ENCODE measurements at places on chromosomes 12 and 14.

- no peak for DNase-seq
These were observed 14.4 kb downstream of the PLEKHG7 start for GRCh38 chr12:92717202-92717601.

- DNase-seq: no peak
These were observed at the start of gene ARHGDIB for GRCh38 chr12:14961466-14962152. ARHGDIB (minus strand) TSS chr12:14961601; CDS start chr12:14950712, 10,889 bp downstream.

GRCh38 chr12:70619471-70620152 is 17.6 kb downstream of the PTPRB start:
- DNase-seq: no peak

- no peak for DNase-seq
These were observed 137.1 kb downstream of the BRMS1L start for GRCh38 chr14:35963209-35963608.

- peak; percentile 68 for DNase-seq
These were observed 47.2 kb downstream of the PTPRB start for GRCh38 chr12:70590051-70590450.

DNA sequence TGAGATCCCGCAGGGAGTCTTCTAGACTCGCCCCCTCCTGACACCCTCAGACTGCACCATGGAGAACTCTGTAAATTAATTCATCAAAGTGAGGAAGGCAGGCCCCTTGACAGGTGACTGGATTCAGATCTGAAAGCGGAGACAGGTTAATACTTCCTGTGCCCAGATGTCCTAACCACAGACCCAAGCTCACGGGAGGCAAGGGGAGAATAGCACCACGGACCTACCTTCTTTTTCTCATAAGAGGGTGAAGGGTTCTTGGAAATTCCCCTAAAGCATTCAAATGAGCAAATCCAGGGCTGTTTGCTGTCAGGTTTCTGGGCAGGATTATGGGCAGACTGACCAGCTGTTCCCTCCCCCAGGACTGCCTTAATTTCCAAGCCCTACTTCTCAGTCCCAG is 170.0 kb downstream of the ZFP36L1 start:
- no peak for DNase-seq

DNA sequence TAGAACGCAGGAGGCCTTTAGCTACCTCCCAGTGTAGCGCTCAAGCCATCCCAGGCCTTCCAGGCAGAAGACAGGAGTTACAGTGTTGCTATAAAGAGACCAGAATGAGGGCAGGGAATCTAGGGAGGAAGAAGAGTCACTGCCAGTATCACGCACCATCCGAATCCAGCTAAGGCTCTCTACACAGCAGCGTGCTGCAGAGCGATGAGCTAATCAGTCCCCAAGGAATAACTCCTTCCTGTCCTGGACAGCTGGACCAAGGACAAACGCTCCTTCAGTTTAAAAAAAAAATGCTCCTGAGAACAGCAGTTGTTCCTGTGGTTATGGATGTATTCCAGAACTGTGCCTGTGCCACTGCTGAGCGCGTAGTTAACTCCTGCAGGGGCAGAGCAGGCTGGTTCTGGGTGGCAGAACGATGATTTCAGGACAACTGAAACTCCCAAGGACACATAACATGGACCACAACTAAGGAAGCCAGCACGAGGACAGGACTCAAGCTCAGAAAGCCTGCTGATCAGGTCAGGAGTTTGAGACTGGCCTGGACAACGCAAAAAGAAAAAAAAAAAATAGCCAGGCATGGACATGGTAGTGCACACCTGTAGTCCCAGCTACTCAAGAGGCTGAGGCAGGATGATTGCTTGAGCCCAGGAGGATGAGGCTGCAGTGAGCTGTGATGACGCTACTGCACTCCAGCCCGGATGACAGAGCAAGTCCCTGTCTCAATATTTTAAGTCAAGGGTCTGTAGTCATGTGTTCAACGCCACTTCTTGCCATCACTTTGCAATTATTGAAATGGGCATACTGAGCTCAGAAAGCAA is 2.6 kb downstream of the IFFO1 start:
- DNase-seq: no peak

- peak; percentile 75 for DNase-seq
These were observed 13.2 kb upstream of the TIGAR start for GRCh38 chr12:4307593-4308333.

GRCh38 chr12:47039756-47040155 is 39.7 kb upstream of the PCED1B start:
- DNase-seq: no peak

DNA sequence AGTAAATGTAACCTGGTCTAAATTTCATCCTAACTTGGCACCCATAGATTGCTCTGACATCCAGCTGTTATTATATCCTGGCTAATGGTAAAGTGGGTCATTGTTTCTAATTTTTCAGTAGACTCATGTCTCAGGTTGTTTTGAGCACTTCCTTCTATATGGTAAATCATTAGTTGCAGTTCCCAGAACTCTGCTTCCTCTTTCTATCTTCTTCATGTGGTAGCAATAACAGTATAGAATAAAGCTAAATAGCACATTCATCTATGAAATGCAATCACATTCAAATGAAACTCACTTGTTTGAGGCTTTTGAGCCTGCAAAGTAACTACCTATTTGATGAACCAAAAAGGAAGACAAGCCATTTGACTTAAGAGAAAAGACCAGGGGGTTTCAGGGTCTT is 65.1 kb upstream of the GZMB start:
- no peak for DNase-seq

GRCh38 chr14:52377940-52378339 is 63.8 kb downstream of the PTGER2 start:
- DNase-seq: no peak

DNA sequence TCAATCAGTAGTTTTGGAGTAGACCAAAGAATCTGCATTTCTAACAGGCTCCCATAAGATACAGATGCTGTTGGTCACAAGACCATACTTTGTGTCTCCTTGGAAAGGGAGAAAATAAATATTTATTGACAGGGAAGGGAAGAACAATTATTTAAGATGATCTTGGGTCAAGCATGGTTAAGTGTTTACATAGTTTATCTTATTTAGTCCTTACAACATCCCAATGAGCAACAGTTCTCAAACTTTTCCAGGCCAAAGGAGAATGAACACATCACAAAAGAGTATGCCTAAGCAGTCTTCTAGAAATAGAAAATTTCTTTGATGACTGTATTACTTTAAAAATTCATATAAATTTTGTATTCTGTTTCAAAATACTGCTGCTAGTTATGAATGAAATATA is 8.8 kb downstream of the LPCAT3 start:
- DNase-seq: no peak

- DNase-seq: no peak
These were observed 167.8 kb upstream of the HIF1A start for GRCh38 chr14:61527325-61528100.

DNA sequence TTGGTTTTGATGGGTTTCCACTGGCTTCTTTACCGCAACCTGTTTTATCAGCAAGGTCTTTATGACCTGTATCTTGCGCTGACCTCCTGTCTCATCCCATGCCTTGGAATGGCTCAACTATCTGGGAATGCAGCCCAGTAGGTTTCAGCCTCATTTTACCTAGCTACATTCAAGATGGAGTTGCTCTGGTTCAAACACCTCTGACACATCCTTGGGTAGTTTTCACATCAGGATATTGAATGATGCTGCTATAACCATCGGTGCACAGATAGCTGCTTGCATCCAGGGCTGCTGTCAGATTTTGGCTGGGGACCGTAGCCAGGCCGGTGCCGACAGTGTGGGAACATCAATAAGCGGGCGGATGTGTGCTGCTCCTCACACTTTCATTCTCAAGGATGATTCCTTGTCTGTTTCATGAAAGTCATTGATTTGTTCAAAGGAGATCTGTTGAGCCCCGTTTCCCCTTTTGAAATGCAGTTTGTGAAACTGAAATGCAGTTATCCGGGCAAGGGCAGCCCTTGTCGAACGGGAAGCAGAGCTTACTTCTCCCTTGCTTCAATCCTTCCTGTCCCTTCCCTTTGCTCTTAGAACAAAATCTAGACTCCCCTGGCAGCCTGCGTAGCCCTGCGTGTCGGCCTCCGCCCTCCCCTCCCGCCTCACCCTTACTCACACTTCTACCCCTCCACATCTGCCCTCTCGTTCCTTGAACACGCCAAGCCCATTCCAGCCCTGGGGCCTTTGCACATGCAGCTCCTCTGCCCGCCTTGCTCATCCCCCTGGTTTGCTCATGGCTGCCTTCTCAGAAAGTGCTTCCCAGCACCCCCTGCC is 49.2 kb upstream of the NCOR2 start:
- DNase-seq: no peak

DNA sequence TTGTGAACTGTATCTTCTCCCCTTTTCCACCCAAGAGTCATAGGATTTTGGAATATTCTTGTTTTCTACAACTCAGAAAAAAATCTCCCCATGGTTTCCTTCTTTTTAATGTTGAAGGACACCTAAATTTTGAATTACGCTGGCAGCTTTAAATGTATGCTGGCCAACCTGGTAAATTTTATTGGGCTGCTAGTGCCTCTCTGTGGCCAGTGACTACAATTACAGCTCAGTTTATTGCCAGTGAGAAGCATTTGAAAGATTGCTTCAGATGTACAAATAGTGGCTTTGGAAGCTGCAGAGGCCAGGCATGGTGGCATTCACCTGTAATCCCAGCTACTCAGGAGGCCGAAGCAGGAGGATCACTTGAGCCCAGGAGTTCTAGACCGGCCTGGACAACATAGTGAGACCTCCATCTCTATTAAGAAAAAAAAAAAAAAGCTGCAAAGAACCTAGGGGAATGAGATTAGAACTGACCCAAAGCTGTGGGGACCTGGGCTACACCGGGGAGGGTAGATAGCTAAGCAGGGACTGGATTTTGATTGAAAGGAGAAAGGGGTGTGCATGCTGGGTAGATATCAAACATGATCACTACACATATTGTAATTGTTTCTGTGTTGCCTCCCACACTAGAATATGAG is 7.6 kb upstream of the RAB21 start:
- peak; percentile 44 for DNase-seq

GRCh38 chr14:99745307-99745951 is 47.8 kb upstream of the EML1 start:
- DNase-seq: no peak

DNA sequence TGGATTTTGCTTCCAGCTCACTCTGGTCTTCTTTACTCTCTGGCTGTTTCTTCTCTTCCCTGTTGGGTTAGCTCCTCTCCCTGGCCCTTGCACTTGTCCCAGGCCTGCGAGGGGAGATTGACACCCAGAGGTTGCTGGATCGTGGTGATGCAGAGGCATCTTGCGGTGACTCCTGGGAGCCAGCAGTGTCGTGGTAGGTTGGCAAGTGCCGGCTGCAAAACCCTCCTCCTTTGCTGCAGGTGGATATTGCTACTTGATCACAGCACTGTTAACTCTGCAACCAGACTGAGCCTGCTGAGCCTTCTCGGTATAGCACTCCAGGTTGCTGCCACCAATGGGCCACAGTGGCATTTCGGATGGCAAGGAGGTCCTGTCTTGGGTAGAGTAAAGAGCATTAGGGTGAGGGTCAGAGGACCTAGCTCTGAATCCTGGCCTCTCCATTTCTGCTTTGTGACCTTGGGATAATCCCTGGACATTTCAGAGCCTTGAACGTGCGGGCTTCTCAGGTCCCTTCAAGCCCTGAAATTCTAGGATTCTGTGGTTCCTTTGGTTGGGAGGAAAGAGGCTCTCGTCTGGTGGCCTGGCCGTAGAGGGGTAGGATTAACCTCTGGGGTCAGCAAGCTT is 87.4 kb downstream of the TSPAN9 start:
- DNase-seq: no peak

DNA sequence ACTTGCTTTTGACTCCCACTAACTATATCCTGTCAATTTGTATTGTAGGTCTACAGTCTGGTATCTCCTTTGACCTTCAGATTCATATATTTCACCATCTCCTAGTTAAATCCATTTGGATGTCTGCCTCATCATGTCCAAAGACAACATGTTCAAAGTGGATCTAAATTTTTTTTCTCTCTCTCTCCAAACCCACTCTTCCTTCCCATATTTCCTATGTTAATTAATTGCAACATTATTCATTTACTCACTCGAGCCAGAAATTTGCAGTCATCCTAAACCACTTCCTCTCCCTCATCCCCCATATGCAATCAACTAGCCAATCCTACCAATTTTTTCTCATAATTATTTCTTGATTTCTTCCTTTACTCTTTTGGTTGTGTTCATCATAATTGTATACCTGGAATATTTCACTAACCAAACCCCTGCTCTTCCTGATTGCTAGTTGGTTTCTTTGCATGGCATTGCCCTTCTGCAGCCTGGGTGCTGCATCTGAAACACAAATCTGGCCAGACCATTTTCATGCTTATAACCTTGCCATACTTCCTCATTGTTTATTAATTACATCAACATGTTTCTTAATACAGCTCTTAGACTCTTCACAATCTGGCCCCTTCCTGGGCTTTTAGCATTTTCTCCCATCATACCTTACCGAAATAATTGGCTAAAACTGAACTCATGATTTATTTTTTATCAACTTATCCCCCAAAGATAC is 442.2 kb downstream of the ADAMTS20 start:
- DNase-seq: no peak

GRCh38 chr12:88469154-88469553 is 111.1 kb downstream of the KITLG start:
- no peak for DNase-seq

DNA sequence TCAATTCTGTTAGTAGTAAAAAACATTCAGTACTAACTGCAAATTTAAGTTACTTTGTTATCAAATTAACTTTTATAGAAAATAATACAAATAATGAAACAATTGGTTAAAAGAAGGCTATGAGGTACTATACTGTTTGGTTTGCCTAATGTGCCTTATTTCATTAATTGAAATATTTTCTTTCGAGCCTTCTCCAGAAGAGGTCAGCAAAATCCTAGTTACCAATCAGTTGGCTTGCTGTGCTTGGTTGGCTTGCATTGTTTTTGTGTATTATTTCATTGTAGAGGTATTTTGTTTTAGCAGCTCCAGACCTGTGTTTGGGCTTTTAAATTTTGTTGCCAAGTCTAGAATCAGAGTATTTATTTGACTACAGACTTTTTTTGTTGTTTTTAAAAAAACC is 68.5 kb downstream of the AEBP2 start:
- DNase-seq: no peak

DNA sequence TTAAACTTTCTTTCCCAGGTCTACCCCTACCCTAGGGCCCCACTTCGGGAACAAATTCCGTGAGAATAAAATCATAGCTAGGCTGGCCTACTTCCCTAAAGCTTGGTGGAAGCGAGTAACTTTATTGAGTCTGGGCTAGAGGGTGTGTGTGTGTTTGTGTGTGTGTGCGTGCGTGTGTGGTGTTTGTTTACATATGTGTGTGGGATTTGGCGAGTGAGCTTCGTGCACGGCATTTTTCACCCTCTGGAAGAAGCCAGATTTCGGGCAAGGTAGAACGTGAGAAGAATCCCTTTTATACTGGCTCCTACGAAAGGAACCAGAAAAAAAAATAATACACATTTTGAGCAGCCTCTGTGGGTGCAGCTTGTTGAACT is 7.5 kb upstream of the LHX5 start:
- DNase-seq: no peak

- no peak for DNase-seq
These were observed 125.3 kb upstream of the ATF7IP start for GRCh38 chr12:14239935-14240872.

Measured in NCI-H1105 (cell line).